Mesenteric fat pad (tissue), 1 donor: ENCODE measurements at places on chromosomes 1 and 21. TPM values are rescaled to one million over a fixed set of nuclear protein-coding genes. Genes with fewer than 3 reads are reported as not detected.

GRCh38 chr1:81506699-81507098 is 294.0 kb upstream of the ADGRL2 start:
- DNase-seq: no peak

- no peak for DNase-seq
Observed at GRCh38 chr1:42756956-42757891, 9.6 kb downstream of the P3H1 start.

DNA sequence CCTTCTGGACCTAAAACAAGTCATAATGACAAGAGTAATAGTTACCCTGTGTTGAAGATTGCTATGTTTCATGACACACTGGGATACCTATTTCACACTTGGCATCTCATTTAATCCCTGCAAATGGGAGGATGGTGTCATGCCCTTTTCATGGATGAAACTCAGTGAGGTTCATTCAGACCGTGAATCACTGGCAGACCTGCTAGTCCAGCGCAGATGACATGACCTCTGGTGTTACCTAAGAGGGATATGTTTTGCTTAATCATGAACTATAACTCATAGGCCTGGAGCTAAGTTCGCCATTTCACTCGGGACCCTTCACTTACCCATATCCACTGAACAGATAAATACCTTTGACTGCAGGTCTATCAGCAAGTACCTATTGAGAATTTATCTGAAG is 286.6 kb upstream of the FMN2 start:
- DNase-seq: no peak

DNA sequence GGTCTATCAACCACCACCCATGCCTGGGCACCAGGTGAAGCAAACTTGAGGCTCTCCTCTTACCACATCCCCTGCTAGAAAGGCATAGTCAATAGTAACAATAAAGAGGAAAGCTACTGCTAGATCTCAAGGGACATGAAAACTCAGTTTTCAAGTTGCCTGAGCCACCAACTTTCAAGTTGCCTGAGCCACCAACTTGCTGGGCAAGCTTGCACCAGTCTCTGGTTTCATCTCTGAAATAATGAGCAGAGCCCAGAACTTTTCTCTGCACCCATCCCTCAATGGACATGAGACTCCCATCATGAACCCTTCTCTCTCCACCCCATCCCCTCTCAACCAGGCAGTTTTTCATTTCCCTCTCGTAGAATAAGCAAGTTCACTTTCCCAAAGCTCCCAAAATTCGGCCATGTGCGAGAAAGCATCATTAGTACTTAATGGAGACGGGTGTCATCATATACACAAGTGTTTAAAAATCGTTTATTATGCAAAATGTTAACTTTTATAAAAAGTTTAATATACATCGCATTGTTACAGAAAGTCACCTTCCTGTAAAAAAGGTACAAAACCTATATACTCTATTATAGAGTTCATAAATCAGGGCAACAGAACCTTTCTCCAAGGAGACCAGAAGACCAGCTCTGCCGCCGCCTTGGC is 1.7 kb downstream of the ID3 start:
- no peak for DNase-seq

DNA sequence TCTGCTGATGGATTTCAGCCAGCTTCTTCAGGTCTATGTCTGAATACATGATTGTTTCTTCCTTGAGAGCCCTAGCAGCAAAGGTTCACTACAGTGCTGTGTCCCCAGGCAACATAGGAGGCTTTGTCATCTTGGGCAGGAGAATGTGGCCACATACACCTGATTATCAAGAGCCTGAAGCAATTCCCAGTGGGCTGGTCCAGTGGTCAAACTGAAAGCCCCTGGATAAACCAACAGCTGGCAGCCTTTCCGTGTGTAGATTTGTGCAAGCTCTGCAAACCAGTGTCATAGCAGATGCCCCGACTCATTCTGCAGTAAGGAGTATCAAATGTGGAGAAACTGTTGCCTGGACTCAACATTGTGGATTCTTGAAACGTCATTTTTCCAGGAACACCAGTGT is 2.3 kb upstream of the GIPC2 start:
- DNase-seq: no peak

- no peak for DNase-seq
Observed at GRCh38 chr1:147726168-147726567, 34.2 kb downstream of the GJA5 start.

DNA sequence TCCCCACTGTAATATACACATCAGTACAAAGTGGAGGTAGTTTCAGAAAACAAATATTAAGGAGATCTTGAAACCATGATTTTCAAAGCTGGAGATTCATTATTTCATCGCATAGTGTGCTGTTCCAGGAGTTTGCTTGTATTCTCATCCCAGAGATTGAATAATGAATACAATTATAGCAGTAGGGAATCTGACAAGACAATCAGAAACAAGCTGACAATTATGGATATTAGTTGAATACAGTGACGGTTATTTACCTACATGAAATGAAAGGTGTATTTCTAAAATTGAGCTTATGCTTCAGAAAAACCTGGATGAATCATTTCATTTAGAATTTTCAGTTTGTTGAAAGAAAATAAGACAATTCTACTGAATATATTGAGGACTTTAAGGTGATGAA is 2119.0 kb downstream of the MRPL39 start:
- no peak for DNase-seq

GRCh38 chr1:234409328-234409727 is 36.1 kb downstream of the COA6 start:
- DNase-seq: no peak

The GBP4 gene
- 9.7 TPM for total RNA-seq

The RAVER2 gene
- total RNA-seq: 3.5 TPM

The RHCE gene
- total RNA-seq: not detected

The C21orf58 gene
- 0.96 TPM for total RNA-seq

The C1QB gene
- 531 TPM for total RNA-seq
